ENCODE measurements at places on chromosomes 3 and 15. TPM values are rescaled to one million over a fixed set of nuclear protein-coding genes. Genes with fewer than 3 reads are reported as not detected.

DNA sequence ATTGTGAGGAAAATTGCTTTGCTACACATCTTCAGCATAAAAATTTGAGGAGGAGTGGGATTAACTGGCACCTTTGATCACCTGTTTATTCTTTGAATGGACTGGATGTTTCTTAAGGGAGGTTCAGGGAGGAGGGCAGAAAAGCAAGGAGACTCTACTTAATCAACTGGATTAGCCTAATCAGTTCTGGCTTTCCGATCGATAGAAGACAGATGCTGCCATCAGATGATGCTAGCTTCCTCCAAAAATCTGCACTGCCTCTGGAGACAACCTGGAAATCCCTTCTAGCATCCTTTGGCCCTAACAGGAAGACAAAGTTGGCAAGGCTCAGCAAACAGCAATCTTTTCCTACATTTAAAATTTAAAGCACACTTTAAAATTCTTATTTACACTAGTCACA, 197.8 kb downstream of the EBLN2 start:
- no peak for DNase-seq

- no peak for DNase-seq
These were observed 238.8 kb downstream of the CDIN1 start for GRCh38 chr15:36818260-36818659.

- no peak for DNase-seq
These were observed 50.4 kb upstream of the ZDHHC23 start for GRCh38 chr3:113897373-113897777.

DNA sequence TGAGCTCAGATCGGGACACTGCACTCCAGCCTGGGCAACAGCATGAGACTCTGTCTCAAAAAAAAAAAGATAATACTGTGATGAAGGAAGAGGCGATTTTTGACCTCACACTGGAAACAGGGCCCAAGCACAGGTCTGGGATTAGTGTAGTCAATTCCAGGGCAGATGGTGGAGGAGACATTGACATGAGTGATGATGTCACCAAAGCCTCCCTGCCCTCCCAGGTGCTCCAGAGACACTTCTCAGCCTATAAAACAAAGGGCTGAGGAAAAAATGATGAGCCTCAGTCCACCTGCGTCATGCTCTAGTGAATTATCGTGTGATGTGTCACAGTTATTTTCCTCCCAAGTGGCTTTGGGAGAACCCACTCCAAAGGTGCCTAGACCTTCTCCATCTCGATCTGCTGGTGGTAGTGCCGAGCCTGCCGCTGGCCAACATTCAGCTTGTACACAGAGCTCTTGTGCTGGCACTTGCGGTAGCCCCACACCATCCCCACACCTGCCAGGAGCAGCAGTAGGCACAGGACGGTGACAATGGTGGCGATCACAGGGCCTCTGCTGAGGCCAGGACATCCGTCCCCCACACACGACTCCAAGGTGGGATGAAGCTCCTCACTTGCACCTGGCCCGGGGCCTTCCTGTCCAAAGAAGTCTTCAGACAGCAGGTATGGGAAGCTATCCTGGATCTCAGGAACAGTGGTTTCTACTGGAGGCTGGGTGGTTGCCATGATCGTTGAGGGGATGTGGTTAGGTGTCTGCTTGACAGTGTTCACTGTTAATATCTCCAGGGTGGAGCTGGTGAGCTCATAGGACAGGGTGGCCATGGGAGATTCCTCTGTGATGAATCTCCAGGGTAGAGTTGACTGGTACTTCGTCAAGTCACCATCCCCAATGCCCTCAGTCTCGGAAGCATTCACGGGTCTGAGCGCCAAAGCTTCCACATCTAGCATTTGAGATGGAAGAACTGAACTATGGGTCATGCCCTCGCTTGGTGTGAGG, 38.8 kb downstream of the CRTAP start:
- no peak for DNase-seq

GRCh38 chr3:127544803-127545201, 45.7 kb downstream of the TPRA1 start:
- DNase-seq, result no peak

GRCh38 chr3:112010636-112011035, 11.9 kb downstream of the TAGLN3 start:
- no peak for DNase-seq

- DNase-seq, result no peak
These were observed 255.3 kb downstream of the RSL24D1 start for GRCh38 chr15:54941417-54941816.

GRCh38 chr15:53564647-53565046, 194.8 kb downstream of the WDR72 start:
- DNase-seq, result no peak

DNA sequence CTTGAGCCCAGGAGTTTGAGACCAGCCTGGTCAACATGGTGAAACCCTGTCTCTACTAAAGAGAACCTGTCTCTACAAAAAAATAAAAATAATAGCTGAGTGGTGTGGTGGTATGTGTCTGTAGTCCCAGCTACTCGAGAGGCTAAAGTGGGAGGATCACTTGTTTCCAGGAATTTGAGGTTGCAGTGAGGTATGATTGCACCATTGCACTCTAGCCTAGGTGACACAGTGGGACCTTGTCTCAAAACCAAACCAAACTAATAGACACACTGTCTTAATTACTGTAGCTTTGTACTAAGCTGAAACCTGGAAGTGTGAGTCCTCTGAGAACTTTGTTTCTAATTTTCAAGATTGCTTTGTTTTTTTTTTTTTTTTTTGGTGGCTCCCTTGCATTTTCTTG, 30.4 kb downstream of the MGA start:
- DNase-seq, result no peak

GRCh38 chr3:197522183-197522715, 33.5 kb downstream of the BDH1 start:
- DNase-seq, result no peak

GRCh38 chr15:88769161-88769971, 33.9 kb upstream of the ACAN start:
- DNase-seq, result no peak

DNA sequence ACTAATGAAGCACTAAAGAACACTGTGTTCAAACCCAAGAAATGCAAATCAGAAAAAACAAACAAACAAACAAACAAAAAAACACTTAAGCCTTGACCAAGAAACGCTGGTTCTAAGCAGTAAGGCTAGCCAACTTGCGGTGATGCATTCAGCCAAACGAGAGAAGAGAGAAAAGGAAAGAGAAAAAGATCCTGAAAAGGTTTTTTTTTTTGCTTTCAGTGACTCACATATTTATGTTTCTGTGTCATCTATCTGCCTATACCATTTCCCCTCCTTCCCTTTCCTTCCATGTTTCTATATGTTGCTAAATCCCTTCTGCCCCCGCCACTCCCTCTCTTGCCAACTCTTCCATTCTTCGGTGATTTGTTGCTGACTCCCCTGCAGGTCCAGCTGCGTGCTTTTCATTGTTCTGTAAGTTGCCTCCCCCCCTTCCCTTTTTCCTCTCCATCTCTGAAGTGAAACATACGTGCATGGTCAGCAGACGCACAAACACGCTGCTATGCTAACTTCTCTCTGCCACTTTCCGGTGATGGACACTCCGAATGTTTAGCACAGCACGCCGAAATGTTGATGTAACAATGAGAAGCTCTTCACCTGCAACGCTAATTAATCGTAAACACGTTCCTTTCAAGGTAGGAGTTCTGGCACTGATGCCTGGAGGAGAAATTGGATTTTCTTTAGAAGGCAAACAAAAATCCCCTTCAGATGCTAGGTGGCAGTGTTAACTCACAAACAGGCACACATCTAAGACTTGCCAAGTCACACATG, 154.4 kb downstream of the TUSC7 start:
- no peak for DNase-seq

DNA sequence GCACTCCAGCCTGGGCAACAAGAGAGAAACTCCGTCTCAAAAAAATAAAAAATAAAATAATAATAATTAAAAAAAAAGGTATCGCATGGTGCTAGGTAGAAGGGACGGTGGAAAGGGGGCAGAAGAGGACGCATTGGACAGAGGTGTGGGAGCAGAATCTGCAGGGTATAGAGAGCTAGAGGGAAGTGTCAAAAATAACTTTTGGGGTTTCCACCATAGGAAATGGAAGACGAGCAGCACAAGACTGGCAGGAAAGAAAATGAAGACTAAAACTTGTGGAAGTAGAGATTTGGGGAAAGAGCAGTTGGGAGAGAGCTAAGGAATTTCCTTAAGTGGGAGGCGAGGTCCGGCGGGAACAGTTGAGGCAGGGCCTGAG, 585 bp upstream of the MKRN2 start:
- DNase-seq, result no peak

- DNase-seq, result no peak
These were observed 1284.7 kb downstream of the ROBO1 start for GRCh38 chr3:78483090-78483489.

DNA sequence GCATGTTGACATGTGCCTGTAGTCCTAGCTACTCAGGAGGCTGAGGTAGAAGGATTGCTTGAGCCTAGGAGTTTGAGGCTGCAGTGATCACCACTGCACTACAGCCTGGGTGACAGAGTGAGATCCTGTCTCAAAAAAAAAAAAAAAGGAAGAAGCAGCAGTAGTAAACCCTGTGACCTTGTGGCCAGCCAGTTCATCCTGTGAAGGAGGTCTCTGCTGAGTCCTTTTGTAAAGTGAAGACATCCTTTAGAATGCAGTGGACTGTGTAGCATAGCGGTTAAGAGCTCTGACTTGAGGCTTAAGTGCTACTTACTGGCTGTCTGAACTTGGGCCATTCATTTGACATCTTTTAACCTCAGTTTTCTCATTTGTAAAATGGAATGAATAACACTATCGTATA, 8.3 kb downstream of the EXOSC7 start:
- DNase-seq, result no peak

DNA sequence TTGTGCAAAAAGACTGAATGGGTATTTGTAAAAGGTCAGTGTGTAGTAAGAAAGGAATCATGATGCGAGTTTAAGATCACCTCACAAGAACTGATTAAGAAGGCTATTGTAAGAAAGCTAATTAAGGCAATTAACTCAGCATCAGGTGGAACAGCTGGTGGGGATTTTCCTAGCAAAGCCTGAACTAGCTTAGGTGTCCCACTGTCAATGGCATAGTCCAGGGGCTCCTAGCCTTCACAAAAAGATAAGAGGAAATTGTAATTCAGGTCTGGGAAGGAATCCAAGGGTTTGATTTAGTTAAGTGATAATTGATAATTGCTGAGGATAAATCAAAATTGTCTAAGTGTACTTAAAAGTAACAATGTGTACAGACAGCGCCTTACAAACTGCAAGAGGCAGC, 901.6 kb downstream of the TUSC7 start:
- DNase-seq, result no peak

- DNase-seq, result no peak
These were observed 4.2 kb downstream of the SLC4A7 start for GRCh38 chr3:27479806-27480543.

- DNase-seq, result no peak
These were observed 30.6 kb downstream of the NMD3 start for GRCh38 chr3:161251716-161252115.

- DNase-seq, result no peak
These were observed 290.7 kb downstream of the CHST2 start for GRCh38 chr3:143410259-143410658.

DNA sequence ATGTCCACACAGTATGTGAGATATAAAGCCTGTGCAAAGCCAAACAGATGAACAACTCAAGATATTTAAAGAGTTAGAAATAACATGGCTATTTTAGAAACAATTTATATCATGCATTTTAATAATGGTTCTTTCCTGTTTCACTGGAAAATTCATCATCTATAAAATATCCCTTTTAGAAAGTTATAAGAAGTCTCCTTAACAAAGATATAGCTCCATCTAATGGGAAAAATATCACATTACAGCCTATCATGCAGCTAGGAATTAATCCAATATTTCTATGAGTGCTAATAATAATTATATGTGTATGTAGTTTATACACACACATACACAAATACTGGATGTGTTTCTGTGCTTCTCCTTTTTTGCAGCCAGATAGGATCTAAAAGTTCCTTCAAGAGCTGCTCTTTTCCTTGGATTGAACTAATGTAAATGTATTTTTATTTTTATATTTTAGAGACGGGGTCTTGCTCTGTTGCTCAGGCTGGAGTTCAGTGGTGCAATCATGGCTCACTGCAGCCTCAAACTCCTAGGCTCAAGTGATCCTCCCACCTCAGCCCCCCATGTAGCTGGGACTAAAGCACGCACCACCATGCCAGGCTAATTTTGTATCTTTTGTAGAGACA, 21.6 kb downstream of the RPL22L1 start:
- DNase-seq, result no peak

GRCh38 chr3:120526011-120526870, 69.9 kb upstream of the NDUFB4 start:
- DNase-seq, result no peak

- no peak for DNase-seq
These were observed 30.2 kb upstream of the MORF4L1 start for GRCh38 chr15:78842519-78842918.

- no peak for DNase-seq
These were observed 171.9 kb upstream of the CTDSPL start for GRCh38 chr3:37689645-37690356.

- DNase-seq, result no peak
These were observed 31.7 kb downstream of the ADPGK start for GRCh38 chr15:72751751-72752455.

FES gene
- 36.2 TPM for total RNA-seq

DNAJA4 gene
- total RNA-seq, result 78.0 TPM

CP gene
- total RNA-seq, result 12.5 TPM

TMEM212 gene
- not detected for total RNA-seq

ZKSCAN7 gene
- total RNA-seq, result 10.8 TPM

GABPB1 gene
- 21.3 TPM for total RNA-seq

VEPH1 gene
- 10.8 TPM for total RNA-seq

ST3GAL6 gene
- total RNA-seq, result 7.8 TPM

FBXO40 gene
- 0.23 TPM for total RNA-seq

LSMEM2 gene
- total RNA-seq, result not detected

EFCC1 gene
- 2.1 TPM for total RNA-seq
